Stimulated activated CD8-positive, alpha-beta memory T cell treated with anti-CD3 and anti-CD28 coated beads, Interleukin-7, amount 100 ng/mL, for 24 hours (primary cell): ENCODE measurements at places on chromosomes 11 and 22.

- DNase-seq = no peak
These were observed 23.0 kb downstream of the PAX6 start for GRCh38 chr11:31788085-31788484.

GRCh38 chr22:48948575-48949170 lies 879.0 kb downstream of the BRD1 start:
- DNase-seq = no peak

DNA sequence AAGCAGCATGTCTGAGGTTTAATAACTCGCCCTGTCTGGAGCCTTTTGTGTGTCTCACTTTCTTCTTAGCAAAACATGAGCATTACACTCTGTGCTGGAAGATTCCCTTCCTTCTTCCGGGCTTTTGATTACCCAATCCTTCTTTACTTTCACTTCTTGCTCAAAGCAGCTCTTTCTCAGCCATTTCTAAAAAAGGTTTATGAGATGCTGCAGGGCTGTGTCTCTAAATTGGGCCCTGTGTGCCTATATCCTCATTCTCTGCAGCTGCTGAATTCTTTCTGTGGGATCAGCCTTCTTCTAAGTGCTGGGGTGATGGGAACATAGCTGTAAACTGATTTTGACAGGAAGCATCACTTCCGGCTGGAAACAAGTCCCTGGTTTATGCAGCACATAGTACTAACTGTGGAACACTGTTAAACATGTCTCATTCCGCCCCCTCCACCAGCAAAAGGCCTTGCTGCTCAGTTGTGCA lies 71.8 kb downstream of the PIWIL4 start:
- no peak for DNase-seq

DNA sequence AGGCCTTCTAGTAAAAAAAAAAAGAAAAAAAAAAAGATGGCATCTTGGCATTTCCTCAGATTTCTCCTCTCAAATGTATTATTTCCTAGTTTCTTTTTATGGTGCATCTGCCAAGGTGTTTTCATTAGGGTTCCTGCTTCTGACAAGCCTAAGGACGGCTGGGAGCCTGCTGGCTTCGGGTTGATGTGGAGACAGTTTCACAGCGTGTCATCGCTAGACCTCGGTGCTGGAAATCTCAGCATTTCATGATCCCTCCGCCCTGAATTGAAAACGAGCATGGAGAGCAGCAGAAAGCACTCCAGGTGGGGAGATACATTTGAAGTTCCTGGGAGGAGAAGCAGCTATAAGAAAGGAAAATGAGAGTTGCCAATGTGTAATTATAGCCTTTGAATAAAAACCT lies 283.9 kb upstream of the CNTN5 start:
- DNase-seq = no peak

DNA sequence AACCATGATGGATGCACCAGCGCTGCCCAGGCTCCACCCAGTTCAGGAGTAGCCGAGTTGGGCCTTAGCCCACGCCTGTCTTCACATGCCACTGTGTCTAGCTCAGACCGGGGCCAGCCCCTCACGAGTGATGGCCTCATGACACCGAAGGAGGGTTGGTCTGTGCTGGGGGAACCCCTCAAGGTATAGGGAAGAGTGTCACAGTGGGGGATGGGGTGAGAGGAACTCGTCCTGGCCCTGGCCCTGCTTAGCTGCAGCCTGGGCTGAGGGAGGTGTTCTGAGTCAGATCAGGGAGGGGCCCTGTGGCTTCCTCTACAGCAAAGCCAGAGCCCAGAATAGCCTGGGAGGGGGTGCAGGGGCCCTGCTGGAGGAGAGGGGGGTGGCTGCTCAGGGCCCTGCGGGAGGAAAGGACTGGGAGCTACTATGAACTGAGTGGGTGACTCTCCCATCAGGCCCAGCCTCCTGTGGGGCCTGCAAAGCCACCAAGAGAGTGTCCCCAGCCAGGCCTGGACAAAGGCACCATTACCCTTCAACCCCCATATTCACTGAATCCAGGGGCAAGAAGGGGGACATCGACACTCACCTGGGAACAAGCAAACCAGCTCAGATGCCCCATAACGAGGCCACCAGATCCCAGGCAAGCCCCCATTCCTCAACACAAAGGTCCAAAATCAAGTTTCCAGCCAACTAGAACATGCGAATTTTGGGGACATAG lies 41.2 kb downstream of the IGLL5 start:
- no peak for DNase-seq

GRCh38 chr11:45885274-45885920 lies at the start of gene MAPK8IP1:
MAPK8IP1 (plus strand) TSS chr11:45885651; CDS start chr11:45885821, 170 bp downstream.
- no peak for DNase-seq

GRCh38 chr22:21952586-21953571 lies at the start of gene PPM1F:
PPM1F (minus strand) TSS chr22:21952848; CDS start chr22:21946048, 6,800 bp downstream.
- DNase-seq = peak; percentile 77

DNA sequence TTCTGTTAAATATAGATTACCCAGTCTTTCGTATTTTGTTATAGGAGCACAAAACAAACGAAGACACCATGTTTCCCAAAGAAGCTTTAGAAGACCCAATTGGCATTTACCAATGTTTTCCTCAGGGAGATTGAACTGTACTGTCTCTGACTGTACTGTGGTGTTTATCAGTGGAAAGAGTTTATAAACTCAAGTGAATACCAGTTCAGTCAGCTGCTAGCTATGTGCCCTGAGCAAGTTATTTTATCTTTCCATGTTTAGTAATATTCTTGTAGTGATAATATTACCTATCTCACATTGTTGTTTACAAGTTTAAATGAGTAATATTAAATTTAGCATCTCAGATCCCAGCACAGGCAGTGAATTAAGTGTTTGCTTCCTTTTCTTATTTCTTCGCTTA lies 773.2 kb downstream of the KCNA4 start:
- DNase-seq = no peak

- DNase-seq = no peak
These were observed 245.7 kb downstream of the NXPE2 start for GRCh38 chr11:114924042-114924441.

DNA sequence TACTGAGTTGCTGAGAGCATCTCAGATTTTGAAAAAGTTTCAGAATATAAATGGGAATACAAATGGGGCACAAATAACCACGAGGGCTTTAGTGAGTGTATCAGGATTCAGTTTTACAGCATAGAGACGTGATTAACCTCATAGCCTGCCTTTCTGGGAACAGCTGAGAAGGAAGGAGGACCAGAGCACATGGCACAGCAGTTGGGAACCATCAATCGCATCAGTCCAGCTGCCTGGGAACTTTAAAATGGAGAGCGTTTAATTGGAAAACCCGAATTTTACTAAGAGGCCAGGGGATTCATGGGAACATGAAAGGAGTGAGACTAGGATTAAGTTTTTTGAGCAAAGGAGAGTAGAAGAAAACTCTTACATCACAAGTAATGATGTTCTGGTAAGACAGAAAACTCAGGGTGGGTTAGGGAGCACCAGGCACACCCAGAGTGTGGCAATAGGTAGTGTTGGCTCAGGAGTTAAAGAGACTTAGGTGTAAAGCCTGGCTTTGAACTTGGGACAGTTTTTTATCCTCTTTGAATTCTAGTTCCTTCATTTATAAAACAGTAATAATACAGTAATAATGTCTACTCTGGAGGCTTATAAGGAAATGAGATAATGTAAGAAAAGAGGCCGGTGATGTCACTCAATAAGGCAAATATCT lies 40.2 kb downstream of the FZD4 start:
- DNase-seq = no peak

- DNase-seq = no peak
These were observed 191.8 kb downstream of the BLID start for GRCh38 chr11:121924191-121924590.

DNA sequence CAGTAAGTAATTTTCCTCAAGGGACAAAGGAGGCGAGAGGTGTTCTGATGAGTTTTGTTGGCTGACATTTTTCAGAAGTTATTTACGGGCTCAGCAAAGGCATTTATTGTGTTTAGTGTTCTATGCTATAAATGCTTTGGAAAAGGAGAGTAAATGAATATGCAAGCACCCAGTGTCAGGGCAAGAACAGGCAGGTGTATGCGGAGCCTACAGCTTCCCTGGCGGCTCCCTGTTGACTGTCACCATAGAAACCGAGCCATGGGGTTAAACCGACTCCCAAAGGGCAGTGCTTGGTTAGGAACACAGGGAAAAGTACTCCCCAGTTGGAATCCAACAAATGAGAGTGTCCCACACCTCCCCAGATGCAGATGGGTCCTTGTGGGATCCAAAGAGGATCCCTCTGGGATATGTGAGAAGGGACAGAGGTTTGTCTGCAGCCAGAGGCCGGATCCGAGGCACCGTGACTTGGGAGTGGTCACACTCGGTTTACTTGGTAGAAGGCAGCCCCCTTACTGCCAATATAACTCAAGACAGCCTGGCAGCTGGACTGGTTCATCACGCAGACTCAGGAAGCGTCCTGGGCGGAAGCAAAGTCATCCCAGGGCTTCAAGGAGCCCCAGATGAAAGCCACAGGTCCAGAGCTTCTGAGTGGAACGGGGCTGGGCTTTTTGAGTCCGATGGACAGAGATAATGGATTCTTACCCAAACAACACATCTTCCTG lies 329.7 kb downstream of the CTTN start:
- no peak for DNase-seq

DNA sequence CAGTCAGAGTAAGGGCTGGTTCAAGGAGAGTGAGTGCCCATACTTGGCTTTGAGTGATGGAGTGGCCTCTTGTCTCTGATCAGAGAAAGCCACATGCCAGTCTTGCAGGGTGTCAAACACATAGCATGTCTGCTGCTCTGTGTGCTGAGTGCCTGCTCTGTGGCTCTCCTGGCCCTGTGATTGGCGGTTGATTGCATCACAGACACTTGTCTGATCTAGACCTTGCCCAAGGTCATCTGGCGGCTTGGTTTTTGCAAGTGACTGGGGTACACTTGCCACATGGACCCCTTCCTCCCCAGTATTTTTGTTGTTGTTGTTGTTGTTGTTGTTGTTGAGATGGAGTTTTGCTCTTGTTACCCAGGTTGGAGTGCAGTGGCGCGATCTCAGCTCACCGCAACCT lies 10.3 kb downstream of the OSBP2 start:
- no peak for DNase-seq

DNA sequence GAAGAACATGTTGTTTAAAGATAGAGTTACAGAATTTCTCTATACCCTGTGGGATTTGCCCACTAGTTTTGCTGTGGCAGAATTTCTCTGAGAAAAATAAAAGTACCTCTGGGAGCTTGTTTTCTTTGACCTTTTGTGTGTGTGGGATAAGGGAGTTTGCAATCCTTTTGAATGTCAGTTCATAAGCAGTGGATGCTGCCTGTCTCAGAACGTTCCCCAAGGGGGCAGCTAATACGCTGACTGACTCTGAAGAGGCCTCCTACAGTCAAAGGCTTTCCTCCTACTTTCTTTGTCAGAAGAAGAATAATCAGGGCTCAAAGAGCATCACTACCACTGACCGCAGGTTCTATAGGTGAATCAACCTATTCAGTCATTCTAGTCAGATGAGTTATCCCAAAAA lies 140.6 kb downstream of the AASDHPPT start:
- no peak for DNase-seq

- no peak for DNase-seq
These were observed 28.1 kb upstream of the ACAT1 start for GRCh38 chr11:108093128-108093904.

DNA sequence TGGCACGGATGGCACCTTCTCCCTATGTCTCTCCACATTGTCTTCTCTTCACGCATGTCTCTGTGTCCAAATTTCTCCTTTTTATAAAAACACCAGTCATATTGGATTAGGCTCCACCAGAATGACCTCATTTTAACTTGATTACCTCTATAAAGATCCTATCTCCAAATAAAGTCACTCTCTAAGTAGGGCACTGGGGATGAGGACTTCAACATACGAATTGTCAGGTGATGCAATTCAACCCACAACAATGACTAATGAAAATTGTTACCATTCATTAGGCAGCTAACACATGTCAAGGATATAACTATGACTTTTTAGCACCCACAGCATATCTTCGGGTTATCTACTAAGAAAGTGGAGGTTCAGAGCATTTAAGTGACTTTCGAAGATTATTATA lies 55.5 kb upstream of the USP47 start:
- DNase-seq = no peak

DNA sequence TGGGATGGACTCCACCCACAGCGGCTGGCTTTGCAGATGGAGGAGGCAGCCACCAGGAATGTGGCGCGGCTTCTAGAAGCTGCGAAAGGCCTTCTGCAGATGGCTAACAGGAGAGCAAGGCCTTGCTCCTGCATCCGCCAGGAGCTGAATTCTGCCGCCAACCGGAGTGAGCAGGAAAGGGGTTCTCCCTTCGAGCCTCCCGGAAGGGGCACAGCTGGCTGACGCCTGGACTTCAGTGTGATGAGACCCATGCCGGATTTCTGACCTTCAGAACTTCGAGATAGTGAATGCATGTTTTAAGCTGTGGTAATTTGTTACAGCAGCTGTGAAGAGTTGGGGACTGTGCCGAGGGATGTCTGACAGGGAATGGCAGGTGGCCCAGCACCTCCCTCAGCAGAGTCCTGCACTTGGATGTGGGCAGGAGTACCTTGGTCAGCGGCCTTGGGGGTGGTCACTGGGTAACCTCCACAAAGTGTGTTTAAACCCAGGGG lies 7.7 kb downstream of the TBC1D22A start:
- DNase-seq = no peak

- no peak for DNase-seq
These were observed 591.2 kb downstream of the OPCML start for GRCh38 chr11:132941024-132941646.

DNA sequence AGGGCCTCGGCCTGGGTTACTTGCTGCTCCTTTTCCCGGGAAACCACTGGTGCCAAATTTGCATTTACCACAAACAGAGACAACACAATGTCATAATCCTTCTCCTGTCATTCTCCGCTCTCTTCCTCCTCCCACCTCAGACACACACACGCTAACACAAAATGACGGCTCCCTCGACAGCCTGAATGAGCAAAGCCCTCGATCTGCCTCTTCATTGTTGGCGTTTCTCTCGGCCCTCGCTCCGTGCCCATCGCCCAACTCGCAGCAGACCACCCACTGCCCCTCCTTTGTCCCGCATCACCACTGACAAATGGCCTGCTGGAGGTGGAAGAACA lies 12.5 kb upstream of the TCF20 start:
- no peak for DNase-seq

DNA sequence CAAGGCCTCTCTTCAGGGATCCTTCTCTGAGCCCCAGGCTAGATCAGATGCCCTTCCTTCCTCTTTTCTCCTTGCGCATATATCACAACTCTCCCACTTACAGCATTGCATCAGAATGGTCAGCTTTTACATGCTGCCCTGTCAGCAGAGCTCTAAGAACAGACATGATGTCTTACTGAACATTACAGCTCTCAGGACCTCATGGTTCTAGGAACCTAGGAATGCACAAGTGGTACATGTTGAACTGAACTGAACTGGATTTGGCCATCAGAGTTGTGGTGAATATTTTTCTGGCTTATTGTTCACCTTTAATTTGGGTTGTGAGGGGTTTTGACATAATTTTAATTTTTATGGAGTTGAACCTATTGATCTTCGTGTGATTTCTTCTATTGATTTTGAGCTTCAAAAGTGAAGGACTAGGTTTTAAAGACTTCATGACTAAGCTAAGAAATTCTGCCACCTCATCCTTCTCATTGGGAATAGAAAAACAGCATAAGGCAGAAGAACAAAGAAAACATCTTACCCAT lies 37.7 kb upstream of the SPON1 start:
- DNase-seq = no peak

GRCh38 chr11:63610604-63611394 lies 3.4 kb downstream of the PLAAT3 start:
- no peak for DNase-seq
